Esophagus squamous epithelium (tissue), 5 donors: ENCODE measurements at places on chromosomes 6 and 20. TPM values are rescaled to one million over a fixed set of nuclear protein-coding genes. Genes with fewer than 3 reads are reported as not detected.

CRNKL1 gene
- total RNA-seq, result 19.4 TPM

PPP1R11 gene
- 36.6 TPM for total RNA-seq

DACT2 gene
- total RNA-seq, result 1.4 TPM

BMP5 gene
- 0.26 TPM for total RNA-seq

TBX18 gene
- 3.5 TPM for total RNA-seq

EIF6 gene
- 207 TPM for total RNA-seq

SCRT2 gene
- total RNA-seq, result not detected

GRCh38 chr20:2699775-2700413, 7.3 kb downstream of the EBF4 start:
- H3K27me3 ChIP-seq, result no peaks in the 10 kb centered on the region
- H3K27ac ChIP-seq, result no peak overlapping the region
- no peaks in the 10 kb centered on the region for H3K36me3 ChIP-seq
- H3K4me1 ChIP-seq, result no peaks in the 10 kb centered on the region
- no peak overlapping the region for H3K4me3 ChIP-seq

GRCh38 chr6:128025478-128025877, 124.6 kb upstream of the THEMIS start:
- H3K4me3 ChIP-seq, result no peak overlapping the region
- no peaks in the 10 kb centered on the region for H3K27me3 ChIP-seq
- H3K36me3 ChIP-seq, result no peaks in the 10 kb centered on the region
- no peak overlapping the region for H3K27ac ChIP-seq

DNA sequence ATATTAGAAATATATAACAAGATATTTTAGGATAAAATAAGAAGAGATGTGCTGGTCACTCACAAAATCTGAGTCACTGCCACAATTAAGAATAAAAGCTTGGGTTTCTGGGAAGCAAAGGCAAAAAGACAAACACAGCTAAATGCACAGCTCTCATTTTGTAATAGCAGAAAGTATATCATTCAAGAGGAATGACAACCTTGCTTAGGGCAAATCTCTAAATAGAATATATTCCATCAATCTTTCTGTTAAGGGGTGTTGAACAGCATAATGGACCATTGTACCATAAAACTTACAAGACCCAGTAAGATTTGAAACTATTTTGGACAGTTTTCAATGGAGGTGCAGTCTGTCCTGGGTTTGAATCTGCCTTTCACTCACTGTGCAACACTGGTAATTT, 464.9 kb upstream of the SOX4 start:
- H3K27ac ChIP-seq, result no peak overlapping the region
- H3K4me1 ChIP-seq, result no peaks in the 10 kb centered on the region
- H3K36me3 ChIP-seq, result no peaks in the 10 kb centered on the region
- H3K4me3 ChIP-seq, result no peak overlapping the region
- H3K27me3 ChIP-seq, result no peaks in the 10 kb centered on the region

GRCh38 chr20:46028772-46029371, at the start of gene SLC12A5:
Gene SLC12A5 (plus strand): TSS chr20:46029215. CDS start chr20:46029345, 130 bp downstream.
- peaks cover 6% of the 10 kb centered on the region for H3K4me1 ChIP-seq
- no peak for DNase-seq
- H3K36me3 ChIP-seq, result no peaks in the 10 kb centered on the region
- H3K27ac ChIP-seq, result no peak within 1 kb of the TSS

GRCh38 chr20:54168961-54169862, 4.6 kb downstream of the CYP24A1 start:
- no peak overlapping the region for H3K27ac ChIP-seq
- no peak for DNase-seq
- no peak overlapping the region for H3K4me3 ChIP-seq
- peaks cover 16% of the 10 kb centered on the region for H3K4me1 ChIP-seq

- DNase-seq, result no peak
- no peaks in the 10 kb centered on the region for H3K27me3 ChIP-seq
- no peaks in the 10 kb centered on the region for H3K36me3 ChIP-seq
- no peak overlapping the region for H3K4me3 ChIP-seq
- H3K4me1 ChIP-seq, result peaks cover 4% of the 10 kb centered on the region
- no peak overlapping the region for H3K27ac ChIP-seq
Measured at GRCh38 chr6:89985751-89986493, 91.7 kb downstream of the GJA10 start.

GRCh38 chr20:8062756-8063155, 43.2 kb upstream of the TMX4 start:
- H3K27me3 ChIP-seq, result no peaks in the 10 kb centered on the region
- no peak overlapping the region for H3K27ac ChIP-seq
- peaks cover 4% of the 10 kb centered on the region for H3K4me1 ChIP-seq
- H3K36me3 ChIP-seq, result no peaks in the 10 kb centered on the region

GRCh38 chr6:1796706-1797529, 187.2 kb downstream of the FOXC1 start:
- no peaks in the 10 kb centered on the region for H3K36me3 ChIP-seq
- no peaks in the 10 kb centered on the region for H3K27me3 ChIP-seq
- no peak for DNase-seq
- peaks cover 2% of the 10 kb centered on the region for H3K4me1 ChIP-seq
- H3K27ac ChIP-seq, result no peak overlapping the region

DNA sequence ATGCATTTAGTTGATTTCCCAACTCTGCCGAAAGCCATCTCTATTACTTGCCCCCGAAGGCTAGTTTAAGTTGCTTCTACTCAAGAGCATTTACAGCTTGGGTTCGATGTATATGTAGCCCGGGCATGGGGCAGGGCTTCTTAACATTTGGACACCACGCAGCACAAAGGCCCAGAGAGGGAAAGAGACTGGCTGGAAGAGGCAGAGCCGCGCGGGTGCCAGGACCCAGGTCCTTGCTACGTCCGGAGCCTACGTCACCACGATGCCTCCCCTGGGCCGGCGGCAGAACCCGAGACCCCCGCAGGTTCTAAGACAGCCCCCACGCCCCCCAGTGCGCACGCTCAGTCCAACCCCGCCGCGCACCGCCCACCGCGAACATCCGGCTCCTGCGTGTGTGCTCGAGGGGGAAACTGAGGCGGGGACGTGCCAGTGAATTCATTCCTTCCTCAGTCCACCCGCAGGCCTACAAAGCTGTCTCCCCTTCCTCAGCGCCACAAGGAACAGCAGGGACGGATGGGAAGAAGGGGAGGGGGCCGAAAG, 367 bp upstream of the PCIF1 start:
- H3K27me3 ChIP-seq, result no peaks in the 10 kb centered on the region
- DNase-seq, result no peak
- H3K4me1 ChIP-seq, result peaks cover 12% of the 10 kb centered on the region
- peak overlapping the region; percentile 100 for H3K27ac ChIP-seq
- H3K4me3 ChIP-seq, result peak overlapping the region; percentile 96

DNA sequence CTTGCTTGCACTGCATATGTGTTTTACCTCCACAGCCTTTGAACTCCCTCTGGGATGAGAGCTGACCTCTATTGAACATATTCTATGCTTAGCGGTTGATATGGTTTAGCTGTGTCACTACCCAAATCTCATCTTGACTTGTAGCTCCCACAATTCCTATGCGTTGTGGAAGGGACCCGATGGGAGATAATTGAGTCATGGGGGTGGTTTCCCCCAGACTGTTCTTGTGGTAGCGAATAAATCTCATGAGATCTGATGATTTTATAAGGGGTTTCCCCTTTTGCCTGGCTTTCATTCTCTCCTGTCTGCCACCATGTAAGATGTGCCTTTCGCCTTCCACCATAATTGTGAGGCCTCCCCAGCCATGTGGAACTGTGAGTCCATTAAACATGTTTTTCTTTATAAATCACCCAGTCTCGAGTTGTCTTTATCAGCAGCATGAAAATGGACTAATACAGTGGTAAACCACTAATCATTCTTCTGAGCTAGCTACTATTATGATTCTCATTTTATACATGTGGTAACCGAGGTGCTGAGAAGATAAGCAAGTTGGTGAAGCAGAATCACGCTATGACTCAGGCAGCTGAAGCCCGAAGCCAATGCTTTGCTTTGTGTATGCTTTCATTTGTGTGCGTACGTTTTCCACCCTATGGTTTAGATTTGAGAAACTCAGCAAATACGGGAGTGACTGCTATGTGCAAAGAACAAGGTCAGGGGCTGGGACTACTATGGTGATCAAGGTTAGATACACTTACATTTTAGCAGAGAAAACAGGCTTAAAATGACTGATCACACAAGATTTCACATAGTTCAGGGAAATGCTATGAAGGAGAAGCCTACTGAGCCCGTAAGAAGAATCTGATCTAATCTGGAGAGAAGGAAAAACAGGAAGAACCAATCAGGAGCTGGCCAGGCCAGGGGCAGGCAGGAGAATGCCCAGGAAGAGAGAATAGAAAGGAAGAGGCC, 363.5 kb downstream of the ESR1 start:
- no peaks in the 10 kb centered on the region for H3K36me3 ChIP-seq
- no peak overlapping the region for H3K27ac ChIP-seq
- H3K4me1 ChIP-seq, result no peaks in the 10 kb centered on the region
- no peak overlapping the region for H3K4me3 ChIP-seq
- no peak for DNase-seq
- H3K27me3 ChIP-seq, result no peaks in the 10 kb centered on the region

DNA sequence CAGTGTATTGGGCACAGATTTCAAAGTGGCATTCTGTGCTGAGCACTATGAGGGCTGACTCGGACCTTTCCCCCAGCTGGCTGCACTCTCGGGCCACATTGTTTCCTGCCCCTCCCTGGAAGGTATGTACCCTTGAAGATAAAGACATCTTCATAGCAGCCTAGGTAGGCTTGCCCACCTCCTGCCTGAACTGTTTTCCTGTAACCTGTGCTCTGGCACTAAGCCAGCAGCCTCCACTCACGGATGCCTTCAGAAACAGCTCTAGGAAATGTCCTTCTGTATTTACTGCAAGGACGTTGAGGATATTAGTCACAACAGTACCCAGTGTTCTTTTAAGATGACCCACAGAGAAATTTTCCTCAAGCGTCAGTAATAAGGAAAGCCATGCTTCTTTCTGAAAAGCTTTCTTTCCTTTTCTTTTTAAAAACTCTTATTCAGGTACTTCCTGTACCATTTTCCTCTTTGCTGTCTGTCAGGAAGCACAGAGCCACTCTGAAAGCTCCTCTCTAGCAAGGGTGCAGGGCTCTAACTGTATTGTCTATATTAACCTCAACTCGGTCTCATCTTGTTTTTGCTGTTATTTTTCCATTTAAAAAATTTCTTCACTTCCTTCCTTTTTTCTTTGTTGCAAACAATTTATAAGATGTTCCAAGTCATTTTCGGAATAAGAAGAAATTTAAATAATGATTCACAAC, 43.5 kb downstream of the TTI1 start:
- H3K27ac ChIP-seq, result peak overlapping the region; percentile 28
- H3K4me1 ChIP-seq, result peaks cover 79% of the 10 kb centered on the region
- H3K36me3 ChIP-seq, result no peaks in the 10 kb centered on the region
- H3K27me3 ChIP-seq, result no peaks in the 10 kb centered on the region
